T47D (cell line): ENCODE measurements at places on chromosomes 13 and 19.

- no peak for DNase-seq
These were observed 51.3 kb upstream of the PCDH9 start for GRCh38 chr13:67281466-67281865.

- no peak for DNase-seq
These were observed 79.9 kb upstream of the GPC6 start for GRCh38 chr13:93146584-93147297.

- no peak for DNase-seq
These were observed 224.0 kb downstream of the COG6 start for GRCh38 chr13:39879286-39880035.

GRCh38 chr19:38022791-38023670 lies 116.0 kb downstream of the SIPA1L3 start:
- DNase-seq = no peak

GRCh38 chr13:91142572-91142971 lies 204.9 kb upstream of the MIR17HG start:
- no peak for DNase-seq

DNA sequence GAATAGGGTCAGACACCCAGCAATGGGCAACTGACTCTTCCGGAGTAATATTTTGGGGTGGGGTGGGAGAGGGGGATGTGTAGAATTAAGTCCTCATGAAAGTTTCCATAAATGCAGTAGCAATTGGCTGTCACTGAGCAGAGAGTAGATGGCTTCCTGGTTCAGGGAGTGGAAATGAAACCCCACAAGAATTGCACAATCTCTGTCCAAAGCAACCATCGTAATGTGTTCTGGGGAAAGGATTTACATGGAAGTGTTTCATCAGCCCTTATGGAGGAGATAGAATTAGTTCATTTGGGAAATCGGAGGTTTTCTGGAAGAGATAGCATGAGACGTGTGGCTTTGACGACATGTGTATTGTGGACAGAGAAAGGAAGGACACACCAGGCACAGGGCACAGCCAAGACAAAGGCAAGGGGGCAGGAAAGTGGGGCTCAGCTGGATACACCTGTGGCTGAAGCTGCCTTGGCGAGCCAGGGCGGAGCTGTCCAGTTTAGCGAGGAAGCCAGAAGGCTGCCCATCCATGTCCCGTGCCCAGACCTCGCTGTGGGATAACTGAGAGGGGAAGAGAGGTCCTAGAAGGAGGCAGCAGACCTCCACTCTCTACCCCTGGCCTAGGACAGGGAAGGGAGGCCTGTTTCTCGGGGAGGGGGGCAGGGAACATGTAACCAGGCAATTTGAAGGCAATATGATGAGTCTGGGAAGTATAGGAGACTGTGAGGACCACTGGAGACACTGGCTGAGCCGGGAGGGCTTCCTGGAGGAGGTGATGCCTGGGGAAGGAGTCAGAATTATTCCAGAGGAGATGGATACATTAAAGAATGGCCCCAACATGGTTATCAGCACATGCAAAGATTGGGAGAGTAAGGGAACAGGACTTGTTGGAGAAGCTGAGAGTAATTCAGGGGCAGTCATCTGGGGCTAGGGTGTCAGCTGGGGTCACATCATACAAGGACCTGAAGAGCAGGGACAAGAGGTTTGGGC lies 2.6 kb upstream of the CLEC4G start:
- no peak for DNase-seq

DNA sequence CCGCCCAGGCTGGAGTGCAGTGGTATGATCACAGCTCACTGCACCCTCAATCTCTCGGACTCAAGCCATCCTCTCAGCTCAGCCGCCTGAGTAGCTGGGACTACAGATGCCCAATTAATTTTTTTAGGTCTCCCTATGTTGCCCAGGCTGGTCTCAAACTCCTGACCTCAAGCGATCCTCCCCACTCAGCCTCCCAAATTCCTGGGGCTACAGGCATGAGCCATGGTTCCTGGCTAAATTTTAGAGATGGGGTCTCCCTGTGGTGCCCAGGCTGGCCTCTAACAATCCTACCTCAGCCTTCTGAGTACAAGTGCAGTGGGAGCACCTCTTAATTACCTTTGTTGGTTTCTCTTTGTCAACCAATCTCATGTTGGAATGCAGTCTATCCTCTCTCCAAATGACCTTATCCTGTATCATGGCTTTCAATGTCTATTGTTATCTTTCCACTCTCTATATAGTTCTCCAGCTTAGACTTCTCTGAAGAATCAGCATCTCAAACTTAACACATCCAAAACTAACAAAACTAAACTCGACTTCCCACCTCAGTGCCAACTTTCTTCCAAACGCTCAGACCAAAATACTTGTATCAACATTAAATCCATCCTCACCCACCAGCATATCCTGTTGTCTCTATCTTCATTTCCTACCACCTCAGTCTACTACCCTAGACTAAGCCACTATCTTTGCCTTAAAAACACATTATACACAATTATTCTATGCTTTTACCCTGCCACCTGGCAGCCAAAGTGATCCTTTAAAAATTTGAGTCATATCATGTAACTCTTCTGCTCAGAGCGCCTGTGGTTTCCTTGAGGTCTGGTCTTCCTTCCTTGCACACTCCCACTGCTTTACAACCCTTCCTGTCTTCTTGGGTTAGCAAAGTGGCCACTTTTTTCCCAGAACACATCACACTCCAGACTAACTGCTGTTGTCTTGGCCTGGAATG lies 6.7 kb downstream of the TPT1 start:
- DNase-seq = no peak

DNA sequence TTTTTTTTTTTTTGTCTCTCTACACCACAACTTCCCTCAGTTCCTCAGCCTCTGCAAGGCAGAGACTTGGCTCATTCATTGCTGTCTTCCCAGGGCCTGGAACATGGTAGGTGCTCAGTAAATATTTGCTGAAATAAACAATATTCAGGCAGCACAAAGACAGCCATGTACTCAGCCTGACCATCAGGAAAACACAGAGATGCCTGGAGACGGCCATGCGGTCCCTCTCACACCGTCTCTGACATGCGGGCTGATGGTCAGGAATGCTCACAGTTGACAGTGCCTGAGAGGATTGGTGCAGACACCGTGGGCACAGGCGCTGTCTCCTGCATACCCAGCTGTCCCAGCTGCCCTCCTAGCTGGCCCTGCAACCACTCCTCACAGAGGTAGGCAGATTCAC lies 924 bp downstream of the PRAM1 start:
- no peak for DNase-seq

DNA sequence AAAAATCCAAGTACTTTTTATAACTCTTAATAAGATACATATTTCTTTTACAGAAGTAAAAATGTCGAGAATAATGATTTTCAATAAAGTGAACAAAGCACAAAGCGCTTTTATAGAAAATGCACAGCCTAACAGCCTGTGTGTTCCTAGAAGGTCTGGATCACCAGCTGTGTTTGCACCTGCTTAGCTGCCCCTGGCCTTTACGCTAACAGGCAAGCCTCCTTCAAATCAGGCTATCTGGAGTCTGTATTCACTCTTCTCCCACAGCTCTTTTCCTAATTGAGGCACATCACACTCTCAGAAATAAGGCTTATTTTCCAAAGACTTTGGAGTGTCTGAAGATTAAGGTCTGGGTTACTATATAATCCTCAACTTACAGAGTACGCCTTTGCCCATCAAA lies 183.1 kb downstream of the LHFPL6 start:
- DNase-seq = no peak

- DNase-seq = no peak
These were observed 259.5 kb downstream of the COL4A1 start for GRCh38 chr13:110047496-110047895.

- peak; percentile 40 for DNase-seq
These were observed 15.1 kb downstream of the LILRA5 start for GRCh38 chr19:54297759-54298305.

- DNase-seq = no peak
These were observed 10.5 kb downstream of the PEAK3 start for GRCh38 chr19:2271234-2272103.

DNA sequence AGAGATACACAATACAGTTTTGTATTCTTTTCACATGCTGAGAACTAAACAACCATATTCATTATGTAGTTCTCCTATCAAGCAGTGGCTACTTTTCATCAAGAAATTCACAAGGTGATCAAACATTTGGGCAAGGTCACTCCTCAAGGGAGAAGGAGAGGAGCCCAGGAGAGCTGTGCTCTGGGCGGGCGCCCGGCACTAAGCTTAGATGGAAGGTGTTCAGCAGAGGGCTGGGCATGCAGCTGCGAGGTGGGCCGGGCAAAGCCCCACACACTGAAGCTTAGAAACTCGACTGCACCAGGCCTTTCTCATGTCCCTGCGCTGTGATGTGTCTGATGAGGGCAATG lies 30.4 kb upstream of the SPACA7 start:
- DNase-seq = no peak

DNA sequence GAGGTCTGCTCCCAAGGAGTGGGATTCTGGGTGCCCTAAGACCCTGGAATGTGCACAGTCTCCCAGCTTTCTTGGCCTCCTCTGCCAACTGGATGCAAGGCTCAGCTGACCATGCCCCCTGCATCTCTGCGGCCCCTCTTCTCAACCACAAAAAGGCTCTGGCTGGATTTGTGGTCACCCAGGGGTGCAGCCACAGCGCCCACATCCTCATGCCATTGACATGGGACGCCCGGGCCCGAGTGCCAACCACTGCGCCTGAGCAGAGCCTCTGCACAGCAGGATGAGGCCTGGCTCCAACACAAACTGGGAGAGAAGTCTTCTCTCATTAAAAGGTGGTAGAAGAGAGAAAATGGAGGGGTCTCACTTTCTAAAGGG lies 103.5 kb downstream of the FOXO1 start:
- DNase-seq = no peak

DNA sequence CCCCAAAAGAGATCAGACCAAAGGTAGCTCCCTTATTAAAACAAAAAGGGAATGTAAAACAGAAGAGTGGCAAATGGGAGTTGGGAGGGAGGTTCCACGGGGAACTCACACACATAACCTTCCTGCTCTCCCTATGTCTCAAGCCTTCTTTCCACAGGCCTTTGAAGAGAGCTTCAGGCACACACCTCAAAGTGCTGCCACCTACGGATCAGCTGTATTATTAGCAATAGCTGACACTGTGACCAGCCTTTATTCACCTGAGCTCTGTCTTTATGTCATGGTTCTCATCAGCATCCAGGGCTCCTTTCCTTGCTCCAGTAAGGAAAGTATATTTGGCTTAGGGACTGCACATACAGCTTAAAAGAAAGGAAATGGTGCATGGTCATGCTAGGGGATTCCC lies 11.3 kb downstream of the ZNF571 start:
- peak; percentile 4 for DNase-seq

- DNase-seq = no peak
These were observed 915 bp upstream of the KCTD12 start for GRCh38 chr13:76887076-76887563.

GRCh38 chr13:46686171-46686570 lies 110.8 kb downstream of the ESD start:
- peak; percentile 53 for DNase-seq

- no peak for DNase-seq
These were observed 618.4 kb upstream of the SLITRK5 start for GRCh38 chr13:87052731-87053130.

GRCh38 chr13:42807866-42808265 lies 26.5 kb downstream of the FAM216B start:
- DNase-seq = no peak

DNA sequence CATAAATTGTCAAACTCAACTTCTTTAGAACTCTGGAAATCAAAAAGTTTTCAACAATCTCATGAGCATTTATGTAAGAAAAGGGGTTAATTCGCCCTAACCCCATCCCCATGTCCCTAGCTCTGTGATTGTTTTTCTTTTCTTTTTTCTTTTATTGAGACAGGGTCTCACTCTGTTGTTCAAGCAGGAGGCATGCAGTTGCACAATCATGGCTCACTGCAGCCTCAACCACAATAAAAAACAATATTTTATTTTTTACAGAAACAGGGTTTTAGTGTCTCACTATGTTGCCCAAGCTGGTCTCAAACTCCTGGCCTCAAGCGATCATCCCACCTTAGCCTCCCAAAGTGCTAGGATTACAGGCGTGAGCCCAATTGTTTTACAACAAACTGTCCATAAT lies 16.7 kb downstream of the VWA8 start:
- no peak for DNase-seq

DNA sequence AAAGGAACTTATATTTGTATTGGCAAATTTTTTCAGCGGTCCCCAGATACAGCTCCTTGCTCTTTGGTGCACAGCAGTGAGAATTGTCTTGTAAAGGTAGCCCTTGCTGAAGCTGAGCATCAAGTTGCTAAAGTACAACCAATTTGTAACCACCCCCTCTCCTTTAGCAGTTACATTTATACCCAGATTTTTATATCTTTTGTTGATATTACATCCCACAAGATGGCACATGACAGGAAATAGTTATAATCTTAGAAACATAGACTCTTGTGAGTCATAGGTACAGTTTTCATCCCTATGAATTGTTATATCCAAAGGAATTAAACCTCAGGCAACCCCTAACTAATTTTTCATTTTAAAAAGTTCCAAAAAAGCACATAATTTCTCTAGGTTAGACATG lies 523.0 kb upstream of the SLITRK1 start:
- no peak for DNase-seq

- DNase-seq = no peak
These were observed 117.2 kb upstream of the MAB21L1 start for GRCh38 chr13:35593651-35594050.

DNA sequence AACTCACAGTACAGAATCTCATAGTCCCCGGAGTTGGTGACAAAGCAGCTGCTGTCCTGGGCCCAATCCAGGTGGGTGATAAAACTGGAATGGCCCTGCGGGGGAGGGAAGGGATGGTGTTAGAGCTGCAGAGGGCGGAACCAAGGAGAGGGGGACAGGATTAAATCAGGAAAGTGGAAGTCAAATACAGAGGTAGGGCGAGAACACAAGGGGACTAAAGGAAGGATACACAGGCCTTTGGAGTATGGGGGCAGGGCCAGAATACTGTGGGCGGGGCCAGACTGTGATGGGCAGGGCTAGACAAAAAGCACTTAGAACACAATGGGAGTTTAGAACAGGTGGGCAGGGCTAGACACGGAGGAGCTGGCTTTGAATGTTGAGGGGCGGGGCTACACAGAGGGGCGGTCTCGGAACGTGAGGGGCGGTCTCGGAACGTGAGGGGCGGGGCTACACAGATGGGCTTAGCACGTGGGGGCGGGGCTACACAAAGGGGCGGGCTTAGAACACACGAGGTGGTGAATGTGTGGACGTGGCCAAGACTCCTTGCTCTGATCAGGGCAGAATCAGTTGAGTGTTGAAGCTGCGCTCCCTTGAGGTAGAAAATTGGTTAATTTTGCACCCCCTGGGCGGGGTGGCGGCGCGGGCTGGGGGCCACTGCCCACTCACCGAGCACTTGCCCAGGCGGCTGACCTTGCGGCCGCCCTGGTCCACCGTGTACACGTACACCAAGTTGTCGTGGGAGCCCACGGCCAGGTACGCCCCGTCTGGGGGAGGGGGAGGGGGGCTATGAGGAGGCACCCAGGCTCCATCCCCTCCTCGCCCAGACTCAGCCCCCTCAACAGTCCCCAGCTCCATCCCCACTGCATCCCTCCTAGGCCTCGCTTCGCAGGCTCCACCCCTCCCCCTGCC lies 14.0 kb upstream of the GPR4 start:
- DNase-seq = peak; percentile 97

- no peak for DNase-seq
These were observed 111.3 kb downstream of the KATNAL1 start for GRCh38 chr13:30196025-30196424.

GRCh38 chr13:97212601-97213040 lies 9.5 kb upstream of the MBNL2 start:
- peak; percentile 63 for DNase-seq
